ENCODE measurements at places on chromosomes 2 and 18.

GRCh38 chr2:119723784-119724467, 35.8 kb upstream of the PTPN4 start:
- no peak for DNase-seq

- no peak for DNase-seq
These were observed 3.1 kb upstream of the OR6B2 start for GRCh38 chr2:240033330-240033678.

DNA sequence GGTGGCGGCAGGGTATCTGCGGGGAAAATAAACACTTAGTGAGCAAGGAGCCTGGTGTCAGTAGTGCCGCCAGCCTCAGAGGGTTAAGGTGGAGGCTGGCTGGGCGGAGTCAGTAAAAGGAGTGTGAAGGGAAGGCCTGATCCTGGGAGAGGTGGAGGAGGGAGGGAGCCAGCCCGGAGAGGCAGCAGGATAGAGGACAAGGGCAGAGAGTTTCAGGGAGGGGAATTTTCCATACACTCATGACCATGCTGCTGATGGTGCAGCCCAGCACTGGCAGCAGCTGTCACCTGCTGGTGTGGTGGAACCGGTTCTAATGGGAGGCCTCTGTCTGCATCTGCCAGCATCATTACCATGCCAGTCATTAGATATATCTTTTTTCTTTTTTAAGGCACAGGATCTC, 2.0 kb upstream of the TEX44 start:
- no peak for DNase-seq

DNA sequence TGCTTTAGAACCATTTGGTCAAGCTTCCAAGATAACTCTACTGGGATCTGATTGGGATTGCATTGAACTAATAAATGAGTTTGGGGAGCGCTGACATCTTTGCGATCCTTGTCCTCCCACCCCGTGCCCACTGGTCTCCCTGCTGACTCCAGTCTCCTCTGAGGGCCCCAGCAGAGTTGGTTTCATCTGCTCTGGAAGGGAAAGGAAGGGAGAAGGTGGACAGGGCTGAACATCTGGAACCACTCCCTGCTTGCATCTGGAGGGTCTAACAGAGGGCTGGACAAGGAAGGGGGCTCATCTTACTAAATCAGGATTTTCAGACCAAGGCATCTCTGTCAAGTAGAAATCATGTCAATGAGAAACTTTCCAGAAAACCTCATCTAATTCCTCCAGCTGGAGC, 12.8 kb downstream of the GBX2 start:
- DNase-seq, result no peak

DNA sequence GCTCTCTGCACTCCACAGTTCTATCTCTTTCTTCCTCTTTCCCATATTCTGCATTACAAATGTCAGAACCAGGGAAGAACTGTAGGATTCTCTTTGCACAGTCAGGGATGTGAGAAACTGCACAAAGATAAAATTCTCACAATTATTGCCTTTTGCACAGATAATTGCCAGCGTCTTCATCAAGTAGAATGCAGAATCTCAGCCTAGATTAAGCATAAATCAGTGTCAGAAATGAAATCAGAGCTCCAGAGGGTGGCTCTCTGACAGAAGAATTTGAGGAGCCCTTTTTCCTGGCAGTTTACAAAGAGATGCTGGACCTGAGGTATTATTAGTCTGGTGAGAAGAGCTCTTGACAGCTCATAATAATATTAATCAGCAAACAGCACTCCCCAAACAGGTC, 173.1 kb downstream of the PTH2R start:
- DNase-seq, result no peak

GRCh38 chr2:128651000-128651399, 332.3 kb upstream of the HS6ST1 start:
- DNase-seq, result no peak

- no peak for DNase-seq
These were observed 107.2 kb upstream of the PARD3B start for GRCh38 chr2:204437815-204438756.

- DNase-seq, result no peak
These were observed 233.2 kb upstream of the TCF4 start for GRCh38 chr18:55821219-55821618.

GRCh38 chr2:146979746-146980145, 865.1 kb upstream of the ACVR2A start:
- DNase-seq, result no peak

- DNase-seq, result no peak
These were observed 308.8 kb upstream of the FAM98A start for GRCh38 chr2:33907866-33908265.

GRCh38 chr18:70149156-70149555, 56.3 kb downstream of the RTTN start:
- no peak for DNase-seq

DNA sequence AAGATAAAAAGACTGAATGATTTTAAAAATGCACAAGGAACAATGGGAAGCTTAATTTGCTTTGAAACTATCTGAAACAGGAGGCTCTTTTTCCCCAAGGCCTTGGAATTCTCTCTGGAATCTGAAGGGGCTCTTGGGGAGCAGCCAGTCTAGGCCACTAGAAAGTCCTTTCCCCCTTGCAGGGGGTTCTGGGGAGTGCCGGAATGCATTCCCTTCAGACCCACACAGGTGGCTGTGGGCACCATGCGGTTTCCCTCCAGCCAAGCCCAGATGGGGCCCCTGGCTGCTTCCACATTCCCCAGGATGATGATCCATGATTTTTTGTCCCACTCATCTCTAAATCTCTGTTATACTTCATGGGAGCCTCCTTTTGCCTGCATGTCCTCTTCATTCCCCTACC, 10.7 kb downstream of the GPR45 start:
- no peak for DNase-seq

- no peak for DNase-seq
These were observed 30.6 kb upstream of the EPC2 start for GRCh38 chr2:148614014-148614321.

DNA sequence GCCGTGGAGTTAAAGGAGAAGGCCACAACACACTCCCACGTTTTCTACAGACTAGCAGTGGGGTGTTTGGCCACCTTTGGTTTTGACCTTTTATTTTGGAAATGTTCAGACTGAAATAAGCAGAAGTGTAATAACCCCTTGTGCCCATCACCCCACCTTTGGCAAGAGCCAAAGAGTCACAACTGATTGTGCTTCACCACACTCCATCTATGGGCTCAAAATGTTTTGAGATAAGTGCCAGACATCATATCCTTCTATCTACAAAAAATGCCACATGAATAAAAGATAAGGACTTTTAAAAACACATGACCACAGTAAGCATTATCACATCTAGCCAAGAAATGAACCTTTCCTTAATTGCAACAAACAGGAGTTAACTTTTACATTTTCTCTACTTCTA, 9.9 kb upstream of the GPR35 start:
- DNase-seq, result no peak

DNA sequence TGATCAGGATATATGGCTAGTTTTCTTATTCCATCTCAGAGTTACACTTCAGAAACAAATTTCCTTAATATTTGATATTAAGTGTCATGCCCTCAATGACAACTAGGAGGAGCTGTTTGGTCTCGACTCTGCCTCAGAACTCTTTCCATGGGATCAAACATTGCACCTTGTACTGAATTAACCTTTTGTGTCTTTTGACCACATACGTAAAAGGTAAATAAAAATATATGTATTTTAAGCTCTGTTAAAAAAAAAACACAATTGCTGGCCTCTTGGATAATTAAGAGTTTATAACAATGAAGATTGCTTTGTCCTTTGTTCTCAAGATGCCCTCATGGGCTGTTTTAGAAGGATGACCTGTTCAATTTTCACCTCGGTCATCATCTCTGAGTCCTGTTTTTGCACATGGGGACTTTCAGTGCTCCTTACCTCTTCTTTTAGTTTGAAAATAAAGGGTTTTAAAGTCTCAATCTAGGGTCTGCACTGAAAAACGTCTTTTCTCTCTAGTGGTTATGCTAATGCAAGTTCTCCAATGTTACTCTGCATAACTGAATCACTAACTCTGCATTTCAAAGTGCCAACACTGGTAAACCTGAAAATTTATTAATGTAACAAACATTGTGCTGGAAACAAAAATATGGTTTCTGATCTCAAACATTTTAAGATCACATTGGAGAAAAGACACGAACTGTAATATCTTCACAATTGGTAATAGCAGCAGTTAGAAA, 18.8 kb upstream of the FN1 start:
- DNase-seq, result no peak

- DNase-seq, result no peak
These were observed 175.9 kb upstream of the NXPH2 start for GRCh38 chr2:138956116-138956515.

DNA sequence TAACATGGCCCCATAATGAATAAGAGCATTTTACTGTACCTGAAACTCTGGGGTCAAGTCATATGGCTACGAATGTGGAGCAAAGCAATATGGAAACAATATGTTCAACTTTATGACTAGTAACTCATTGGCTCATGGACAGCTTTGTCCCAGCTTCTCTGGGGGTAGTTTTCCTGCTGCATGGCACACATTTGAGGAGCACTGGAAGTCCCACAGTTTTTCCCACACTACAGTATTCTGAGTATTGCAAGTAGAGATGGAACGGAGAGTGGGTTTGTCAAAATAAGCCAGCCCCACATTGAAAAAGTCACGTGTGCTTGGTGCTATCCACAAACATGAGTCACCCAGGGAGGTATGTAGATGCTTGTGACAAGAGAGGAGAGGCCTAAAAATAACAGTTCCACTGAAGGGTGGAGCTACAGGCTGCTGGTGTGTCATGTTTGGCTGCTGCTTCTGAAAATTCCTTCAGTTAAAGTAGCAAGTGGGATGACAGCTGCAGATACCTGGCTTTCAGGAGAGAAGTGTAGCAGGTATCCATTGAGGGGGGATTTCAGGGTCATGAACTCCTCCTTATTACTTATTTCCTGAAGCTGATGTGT, 48.2 kb upstream of the CTAGE1 start:
- DNase-seq, result no peak

DNA sequence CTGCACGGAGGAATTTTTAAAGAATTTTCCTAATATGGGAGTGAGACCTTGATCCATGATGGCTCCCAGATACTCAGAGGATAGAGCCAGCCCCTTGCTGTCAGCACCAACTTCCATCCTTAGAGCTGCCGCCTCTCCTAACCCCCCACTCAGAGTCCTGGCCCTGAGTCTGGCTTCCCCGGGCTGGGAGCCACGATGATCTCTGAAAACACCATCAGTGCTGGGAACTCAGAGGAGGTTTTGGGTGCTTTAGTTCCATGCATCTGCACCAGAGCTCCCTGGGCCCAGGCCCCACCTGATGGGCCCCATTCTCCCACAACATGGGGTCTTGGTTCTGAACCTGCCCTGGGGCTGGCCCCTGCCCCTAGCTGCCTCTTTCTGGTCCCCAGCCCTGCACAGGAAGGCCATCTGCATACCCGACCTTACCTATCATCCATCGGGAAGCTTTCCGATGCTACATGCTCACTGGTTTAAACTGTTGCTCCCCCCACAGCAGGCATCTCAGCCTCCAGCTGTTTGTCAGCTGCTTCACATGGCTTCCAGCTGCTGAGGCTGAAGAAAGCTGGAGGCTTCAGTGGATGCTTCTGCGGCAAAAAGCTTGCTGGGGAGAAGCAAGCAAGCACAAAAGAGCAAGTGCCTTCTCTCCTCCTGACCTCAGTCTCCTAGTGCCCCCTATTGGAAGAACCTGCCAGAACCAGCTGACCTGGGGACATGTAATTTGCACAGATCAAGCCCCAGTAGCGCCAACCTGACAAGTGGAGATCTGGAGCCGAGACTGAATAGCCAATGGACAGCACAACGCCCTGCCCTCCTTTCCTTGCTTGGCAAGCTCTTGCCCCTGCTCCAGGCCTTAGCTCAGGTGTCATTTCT, 24.2 kb upstream of the RHOB start:
- no peak for DNase-seq

- DNase-seq, result no peak
These were observed 117.4 kb upstream of the DLX2 start for GRCh38 chr2:172220121-172220520.

DNA sequence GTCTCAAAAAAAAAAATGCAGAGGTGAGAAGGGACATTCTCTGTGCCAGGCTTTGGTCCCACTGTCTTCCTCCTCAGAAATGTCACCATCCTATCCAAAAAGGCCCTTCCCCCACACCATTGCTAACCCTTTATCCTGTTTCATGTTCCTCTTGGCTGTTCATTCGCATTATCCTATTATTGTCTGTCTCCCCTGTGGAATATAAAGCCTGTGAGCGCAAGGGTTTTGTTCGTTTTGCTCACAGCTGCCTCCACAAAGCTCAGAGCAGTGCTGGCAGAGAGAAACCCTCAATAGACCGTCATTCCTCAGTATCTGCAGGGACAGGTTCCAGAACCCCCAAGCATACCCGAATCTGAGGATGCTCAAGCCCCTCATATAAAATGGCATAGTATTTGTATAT, 91.8 kb downstream of the LOXHD1 start:
- no peak for DNase-seq

- no peak for DNase-seq
These were observed 71.1 kb downstream of the LDLRAD4 start for GRCh38 chr18:13289481-13290205.

DNA sequence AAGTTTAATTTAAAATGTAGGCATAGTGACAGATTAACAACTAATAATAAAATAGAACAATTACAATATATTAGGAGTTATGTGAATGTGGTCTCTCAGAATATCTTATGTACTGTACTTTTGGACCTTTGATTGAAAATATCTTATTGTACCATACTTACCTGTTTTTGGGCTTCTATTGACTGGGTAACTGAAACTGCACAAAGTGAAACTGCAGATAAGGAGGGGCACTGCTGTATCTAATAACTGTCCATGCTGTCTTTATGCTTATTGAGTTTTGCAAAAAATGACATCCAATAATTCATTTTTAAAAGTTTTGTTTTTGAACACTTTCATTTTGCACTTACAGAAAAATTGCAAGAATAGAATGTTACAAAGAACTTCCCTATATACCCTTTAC, 19.9 kb downstream of the BIRC6 start:
- no peak for DNase-seq

DNA sequence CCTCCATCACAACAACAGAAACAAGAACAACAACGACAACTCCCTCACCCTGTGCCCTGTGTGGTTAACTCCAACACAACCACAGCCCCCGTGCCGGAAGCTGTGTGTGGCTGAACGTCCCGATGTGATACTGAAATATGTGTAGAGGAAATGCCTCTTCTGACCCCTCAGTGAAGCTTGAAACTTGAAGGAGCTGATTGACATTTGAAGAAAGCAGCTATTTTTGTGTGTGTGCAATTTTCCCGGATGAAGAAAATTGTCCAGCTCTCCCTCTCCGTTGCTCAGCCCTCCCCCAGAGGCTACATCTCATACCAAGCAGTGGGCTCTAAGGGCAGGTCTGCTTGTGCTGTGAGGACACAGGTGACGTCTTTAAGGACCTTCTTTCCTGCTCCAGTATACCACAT, 173.8 kb downstream of the ICOS start:
- peak; percentile 57 for DNase-seq

DNA sequence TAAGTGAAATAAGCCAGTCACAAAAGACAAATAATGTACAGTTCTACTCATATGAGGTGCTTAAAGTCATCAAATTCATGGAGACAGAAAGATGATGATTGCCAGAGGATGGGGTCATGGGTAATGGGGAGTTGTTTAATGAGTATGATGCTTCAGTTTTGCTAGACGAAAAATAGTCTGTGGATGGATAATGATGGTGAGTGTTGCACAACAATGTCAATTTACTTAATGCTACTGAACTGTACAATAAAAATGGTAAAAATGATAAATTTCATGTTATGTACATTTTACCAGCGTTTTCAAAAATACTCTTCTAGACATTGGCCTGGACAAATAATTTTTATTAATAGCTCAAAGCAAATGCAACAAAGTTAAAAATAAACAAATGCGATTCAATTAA, 118.5 kb upstream of the KYNU start:
- no peak for DNase-seq

Data from T-cell (primary cell).